ENCODE measurements at places on chromosomes 2 and 18.

- no peak for DNase-seq
Observed at GRCh38 chr2:172726172-172726735, 9.4 kb upstream of the RAPGEF4 start.

- DNase-seq, result peak; percentile 74
Observed at GRCh38 chr18:76496194-76496890, 1.3 kb upstream of the ZNF516 start.

DNA sequence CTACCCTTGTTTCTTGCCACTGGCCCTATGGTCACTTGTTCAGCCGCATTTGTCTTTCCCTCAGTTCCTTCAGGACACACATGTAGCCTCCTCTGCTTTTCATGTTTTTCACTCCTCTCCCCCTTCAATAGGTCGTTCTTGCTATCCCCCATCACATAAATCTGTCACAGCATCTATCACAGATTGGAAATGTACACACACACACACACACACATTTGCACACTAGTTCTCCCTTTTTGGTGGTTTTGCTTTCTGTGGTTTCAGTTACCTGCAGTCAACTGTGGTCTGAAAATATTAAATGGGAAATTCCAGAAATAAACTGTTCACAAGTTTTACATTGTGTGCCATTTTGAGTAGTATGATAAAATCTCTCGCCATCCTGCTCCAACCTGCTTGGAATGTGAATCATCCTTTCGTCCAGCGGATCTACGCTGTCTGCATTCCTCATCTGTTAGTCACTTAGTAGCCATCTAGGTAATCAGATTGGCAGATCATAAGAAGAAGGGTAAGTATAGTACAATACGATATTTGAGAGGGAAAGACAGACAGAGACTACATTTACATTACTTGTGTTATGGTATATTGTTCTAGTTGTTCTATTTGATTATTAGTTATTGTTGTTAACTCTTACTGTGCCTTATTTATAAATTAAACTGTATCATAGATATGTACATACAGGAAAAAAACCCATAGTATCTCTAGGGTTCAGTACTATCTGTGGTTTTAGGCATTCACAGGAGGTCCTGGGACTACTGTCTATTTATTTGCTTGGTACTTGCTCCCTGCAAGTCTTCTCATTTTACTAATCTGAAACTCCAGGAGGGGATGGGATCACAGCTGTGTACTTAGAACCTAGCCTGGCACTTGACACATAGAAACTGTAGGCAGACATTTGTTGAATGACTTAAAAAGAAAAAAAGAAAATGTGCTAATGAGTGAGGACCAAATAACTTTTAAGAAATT, 86.1 kb upstream of the PNPT1 start:
- no peak for DNase-seq

DNA sequence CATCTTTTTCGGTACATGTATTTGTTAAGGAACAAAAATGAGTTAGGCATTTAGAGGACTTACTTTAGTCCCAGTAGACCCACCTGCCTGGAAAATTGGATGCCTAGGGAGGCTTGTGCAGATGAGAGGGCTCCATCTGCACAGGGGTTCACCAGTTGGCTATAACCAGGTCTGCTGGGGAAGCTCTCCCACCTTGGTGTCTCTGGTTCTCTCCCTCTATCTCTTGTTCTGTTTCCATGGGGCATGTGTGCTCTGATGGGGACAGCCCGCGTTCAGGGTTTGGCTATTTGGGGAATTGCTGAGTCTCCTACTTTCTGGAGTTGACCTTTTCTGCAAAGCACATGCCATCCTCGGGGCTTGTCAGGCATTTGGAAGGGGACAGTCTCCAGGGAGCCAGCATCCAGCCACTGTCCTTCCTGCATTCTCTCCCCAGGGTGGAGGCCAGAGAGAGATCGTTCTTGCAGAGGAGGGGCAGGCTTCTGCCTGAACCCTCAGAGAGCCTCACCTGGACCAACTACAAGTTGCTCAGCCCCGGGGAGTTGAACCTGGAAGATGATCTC, 157.3 kb downstream of the KLHL29 start:
- no peak for DNase-seq

- DNase-seq, result no peak
Observed at GRCh38 chr2:12424219-12424618, 292.5 kb upstream of the TRIB2 start.

GRCh38 chr18:43751835-43752234, 474.5 kb upstream of the SYT4 start:
- no peak for DNase-seq

GRCh38 chr2:173612354-173612753, 257.7 kb downstream of the CDCA7 start:
- no peak for DNase-seq

DNA sequence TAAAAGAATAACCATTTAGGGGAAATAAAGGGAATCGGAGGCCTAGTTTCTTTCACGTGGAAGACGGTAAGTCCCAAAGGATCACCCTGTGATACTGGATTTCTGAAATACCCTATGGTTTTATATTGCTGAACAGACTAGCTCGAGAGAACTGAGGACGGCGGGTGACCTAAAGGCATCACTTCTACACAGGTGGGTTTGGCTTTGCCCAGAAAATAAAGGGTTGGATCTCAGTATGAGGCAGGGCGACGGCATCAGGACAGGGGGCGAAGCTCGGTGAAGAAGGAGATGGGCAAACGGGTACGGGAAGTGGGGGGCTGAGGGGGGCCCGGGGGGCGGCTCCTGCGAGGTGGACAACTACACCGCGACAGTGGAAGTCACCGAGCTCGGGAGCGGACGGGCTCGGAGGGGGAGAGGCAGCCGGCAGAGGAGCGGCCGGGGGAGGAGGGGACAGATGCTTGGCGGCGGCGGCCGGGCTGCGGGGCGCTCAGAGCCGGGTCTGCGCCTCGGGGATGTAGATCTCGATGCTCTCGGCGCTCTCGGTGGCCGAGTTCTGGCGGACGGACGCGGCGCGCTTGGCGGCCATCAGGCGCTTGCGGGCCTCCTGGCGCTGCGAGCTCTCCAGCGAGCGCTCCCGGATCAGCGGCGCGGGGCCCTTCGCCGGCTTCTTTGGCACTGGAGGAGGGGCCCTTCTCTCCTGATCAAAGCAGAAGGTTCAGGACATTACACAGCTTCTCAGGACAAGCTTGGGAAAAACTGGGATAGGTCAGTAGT, 48.9 kb downstream of the TGIF1 start:
- DNase-seq, result no peak

- no peak for DNase-seq
Observed at GRCh38 chr2:3728104-3729054, 25.0 kb downstream of the DCDC2C start.

GRCh38 chr2:100935372-100935752, 66.7 kb upstream of the RPL31 start:
- no peak for DNase-seq

GRCh38 chr2:209629597-209629996, 142.0 kb upstream of the UNC80 start:
- no peak for DNase-seq

DNA sequence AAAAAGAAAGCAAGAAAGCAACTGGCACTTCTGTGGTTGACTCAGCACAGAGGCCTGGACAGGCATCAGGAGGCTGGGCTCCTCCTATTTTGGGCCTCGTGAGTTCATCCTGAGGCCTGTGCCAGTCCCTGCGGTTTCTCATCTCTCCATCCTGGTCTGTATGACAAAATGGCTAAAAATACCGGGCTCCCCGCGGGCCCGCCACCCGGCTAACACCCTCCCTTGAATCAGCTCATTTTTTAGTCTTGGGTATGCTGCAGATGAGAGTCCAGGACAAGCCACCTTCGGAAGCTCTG, 62.3 kb upstream of the YWHAQ start:
- no peak for DNase-seq

DNA sequence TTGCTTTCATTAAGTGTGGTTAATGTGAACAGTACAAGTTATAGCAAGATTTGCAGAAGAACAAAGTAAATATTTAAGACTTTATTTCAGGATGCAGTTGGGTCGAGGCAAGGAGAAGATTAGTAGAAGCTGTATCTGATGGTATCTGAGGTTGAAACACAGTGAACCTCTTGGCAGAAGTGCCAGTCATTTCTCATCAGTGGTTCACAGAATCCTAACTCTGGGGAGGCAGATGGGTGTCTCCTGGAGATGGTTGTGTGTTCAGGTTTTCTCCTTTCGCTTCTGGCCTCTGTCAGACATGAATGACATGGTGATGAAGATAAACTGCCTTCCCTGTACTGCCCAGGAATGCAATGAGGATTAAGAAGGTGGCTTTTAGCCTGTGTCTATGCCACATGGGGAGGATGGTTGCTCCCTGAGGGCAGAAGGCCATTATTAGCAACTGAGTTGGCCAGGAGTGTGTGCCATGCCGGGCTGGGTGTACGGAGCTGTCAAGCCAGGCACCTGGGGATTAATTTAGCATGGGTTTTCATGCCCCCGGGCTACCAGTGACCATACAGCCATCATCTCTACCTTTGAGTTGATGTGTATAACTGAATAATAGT, 28.0 kb downstream of the MGAT5 start:
- DNase-seq, result no peak

GRCh38 chr2:8740136-8740535, 58.3 kb downstream of the ID2 start:
- no peak for DNase-seq

- DNase-seq, result no peak
Observed at GRCh38 chr18:74521068-74521725, 13.1 kb upstream of the CNDP1 start.

GRCh38 chr18:32530947-32531651, 60.4 kb upstream of the GAREM1 start:
- DNase-seq, result peak; percentile 47

DNA sequence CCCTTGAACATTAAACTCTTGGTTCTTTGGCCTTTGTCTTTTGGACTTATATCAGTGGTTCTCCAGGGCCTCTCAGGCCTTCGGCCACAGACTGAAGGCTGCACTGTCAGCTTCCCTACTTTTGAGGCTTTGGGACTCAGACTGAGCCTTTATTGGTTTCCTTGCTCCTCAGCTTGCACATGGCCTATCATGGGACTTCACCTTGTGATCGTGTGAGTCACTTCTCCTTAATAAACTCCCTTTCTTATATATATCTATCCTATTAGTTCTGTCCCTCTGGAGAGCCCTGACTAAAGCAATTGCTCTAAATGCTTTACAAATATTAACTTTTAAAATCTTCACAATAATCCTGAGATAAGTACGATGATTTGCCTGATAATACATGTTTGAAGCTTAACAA, 353.6 kb upstream of the TRIB2 start:
- DNase-seq, result no peak

DNA sequence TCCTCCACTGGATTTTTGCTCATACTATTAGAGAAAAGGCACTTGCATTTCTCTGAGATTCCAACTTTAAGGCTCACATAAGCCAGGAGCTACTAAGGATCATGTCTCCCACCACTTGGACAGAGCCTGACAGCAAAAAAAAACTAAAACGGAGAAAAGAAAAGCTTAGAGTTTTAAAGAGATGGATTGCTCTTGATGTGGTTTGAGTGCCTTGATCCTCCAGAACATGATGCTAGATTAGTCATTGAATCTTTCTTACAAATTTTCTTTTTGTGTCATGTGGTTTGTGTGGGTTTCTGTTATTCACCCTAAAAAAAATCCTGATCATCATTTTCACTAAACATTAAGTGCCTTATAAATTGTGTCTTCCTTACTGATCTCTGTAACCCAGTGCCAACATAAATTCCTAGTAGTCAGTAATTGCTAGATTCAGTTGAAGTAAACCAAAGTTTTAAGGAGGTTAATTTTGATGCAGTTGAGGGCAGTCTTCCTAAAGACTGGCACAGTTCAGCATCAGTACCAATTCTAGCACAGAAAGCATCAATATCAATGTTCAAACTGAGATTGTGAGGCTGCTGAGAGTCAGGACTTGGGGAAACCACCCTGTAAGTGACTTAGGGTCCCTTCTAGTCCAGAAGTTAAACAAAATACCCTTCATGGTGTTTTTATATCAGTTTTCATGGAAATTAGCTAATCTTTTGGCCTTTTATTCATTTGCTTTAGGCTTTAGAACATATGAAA, 206.3 kb downstream of the RAD51AP2 start:
- no peak for DNase-seq

DNA sequence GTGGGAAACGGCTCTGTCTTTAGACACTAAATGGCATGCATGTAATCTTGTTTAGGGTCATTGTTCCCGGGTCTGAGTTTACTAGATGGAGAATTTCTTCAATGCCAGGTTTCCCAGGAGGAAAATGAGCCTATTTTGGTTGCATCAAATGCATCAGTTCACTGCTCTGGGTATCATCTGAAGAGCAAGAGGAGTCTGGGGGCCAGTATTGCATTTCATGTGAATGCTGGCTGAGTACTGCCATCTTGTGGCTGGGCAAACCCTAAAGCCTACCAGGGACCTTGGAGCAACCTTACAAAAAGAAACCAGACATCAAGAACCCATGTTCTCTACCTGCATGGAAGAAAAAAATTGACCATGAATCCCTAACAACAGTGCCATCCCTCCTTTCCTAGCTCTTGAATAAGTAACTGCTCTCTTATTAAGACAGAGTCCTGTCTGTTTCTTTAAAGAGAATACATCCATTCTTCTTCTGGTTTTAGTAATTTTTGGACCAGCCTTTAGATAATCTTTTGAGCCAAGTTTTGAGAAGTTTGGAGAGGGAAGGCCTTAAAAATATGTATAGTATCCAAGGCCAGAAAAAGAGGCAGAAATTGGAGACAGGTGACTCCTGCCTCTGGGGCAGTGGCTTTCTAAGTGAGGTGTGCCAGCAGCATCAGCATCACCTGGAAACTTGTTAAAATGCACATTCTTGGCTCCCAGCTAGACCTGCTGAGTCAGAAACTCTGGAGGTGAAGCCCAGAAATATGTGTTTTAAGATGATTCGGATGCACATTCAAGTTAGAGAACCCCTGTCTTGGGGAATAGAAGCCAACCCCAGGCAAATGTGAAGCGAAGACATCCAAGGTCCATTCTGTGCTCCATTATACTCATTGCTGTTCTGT, 261.0 kb upstream of the CXCR4 start:
- peak; percentile 42 for DNase-seq

DNA sequence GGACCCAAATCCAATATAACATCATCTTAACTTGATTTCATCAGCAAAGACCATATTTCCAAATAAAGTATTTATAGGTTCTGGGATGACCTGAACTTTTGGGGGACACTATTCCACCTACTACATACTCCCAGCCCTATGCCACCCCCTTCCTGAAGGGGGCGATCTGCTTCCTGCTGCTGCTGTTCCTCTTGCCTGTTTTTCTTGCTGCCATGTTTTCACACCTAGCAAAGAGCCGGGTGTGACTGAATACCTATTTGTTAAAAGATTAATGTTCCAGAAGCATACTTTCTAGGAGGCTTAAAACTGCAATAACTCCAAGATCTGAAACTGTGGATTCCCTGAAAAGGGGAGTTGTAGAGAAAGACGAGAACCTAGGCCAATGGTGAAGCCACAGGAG, 89.7 kb downstream of the ICOS start:
- no peak for DNase-seq
